ENCODE measurements at places on chromosomes 16 and 17.

GRCh38 chr17:82937411-82938371 lies 97.9 kb upstream of the ZNF750 start:
- no peak for DNase-seq

DNA sequence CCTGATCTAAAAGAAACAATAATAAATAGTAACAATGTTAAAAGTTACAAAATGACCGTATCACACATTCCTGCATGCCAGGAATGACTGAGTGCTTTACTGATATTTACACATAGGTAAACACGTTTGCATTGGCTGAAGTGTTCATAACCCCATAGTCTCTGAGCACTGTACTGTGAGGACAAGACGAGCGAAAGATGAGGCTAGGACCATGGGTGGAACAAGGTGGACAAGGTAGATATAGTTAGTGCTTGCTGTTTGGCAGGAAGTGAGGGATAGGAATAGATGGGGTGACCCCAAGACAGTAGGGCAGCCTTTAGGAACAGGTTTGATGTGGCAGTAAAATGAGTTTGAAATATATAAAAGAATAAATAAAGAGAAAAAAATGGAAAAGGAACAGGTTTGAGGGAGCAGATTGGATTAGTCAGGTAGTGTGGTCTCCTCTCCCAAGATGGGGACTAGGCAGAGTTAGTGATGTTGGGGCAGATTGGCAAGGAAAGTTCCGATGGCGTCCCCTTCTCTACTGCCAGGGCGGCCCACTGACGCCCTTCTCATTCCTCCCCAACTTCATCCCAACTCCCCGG lies 452 bp upstream of the E2F4 start:
- DNase-seq, result no peak

GRCh38 chr16:25912321-25912720 lies 220.6 kb downstream of the HS3ST4 start:
- DNase-seq, result no peak

DNA sequence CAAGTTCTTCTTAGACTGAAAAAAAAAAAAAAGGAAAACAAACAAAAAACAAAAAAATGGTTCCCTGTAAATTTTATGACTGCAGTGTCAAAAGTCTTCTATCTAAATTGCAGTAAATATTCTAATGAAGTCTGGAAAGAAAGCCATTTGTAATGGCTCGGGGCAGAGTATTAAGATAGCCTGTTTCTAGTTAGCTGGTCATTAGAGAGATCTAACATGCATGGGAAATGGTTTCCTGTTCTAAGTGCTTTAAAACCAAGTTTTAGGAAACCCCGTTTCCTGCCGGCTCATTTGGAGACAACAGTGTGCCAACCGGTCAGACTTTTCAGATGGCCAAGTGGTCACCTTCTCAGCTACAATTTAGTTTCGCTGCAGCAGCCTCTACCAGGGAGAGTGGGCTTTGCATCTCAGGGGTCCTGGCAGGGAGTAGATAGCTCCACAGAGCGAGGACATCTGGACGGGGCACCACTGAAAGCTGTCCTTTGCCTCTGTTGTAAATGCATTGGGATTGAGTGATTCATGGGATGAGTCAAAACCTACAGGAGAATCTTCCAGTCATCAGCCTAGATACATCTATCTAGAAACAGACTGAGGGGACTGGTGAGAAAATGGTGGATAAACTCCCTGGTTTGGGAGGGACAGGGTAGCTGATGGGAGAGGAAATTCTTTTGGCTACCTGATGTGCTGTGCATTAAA lies 473.2 kb upstream of the SALL1 start:
- DNase-seq, result no peak

DNA sequence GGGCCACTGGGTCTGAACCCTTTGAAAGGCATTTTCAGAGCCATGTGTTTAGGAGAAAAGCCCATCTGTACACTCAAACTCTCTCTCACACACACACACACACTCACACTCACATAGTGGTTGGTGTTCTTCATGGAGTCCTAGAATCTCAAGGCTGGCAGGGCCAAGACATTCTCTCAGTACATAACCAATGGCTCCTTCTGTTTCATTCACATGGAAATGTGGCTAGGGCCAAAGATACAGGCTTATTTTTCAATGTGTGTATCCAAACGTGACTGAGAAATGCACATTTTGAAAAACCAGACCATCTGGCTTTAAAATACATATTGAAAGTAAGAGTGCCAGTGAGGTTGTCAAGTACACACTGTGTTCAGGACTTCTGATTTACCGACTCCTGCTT lies 59.0 kb upstream of the SALL1 start:
- DNase-seq, result no peak

DNA sequence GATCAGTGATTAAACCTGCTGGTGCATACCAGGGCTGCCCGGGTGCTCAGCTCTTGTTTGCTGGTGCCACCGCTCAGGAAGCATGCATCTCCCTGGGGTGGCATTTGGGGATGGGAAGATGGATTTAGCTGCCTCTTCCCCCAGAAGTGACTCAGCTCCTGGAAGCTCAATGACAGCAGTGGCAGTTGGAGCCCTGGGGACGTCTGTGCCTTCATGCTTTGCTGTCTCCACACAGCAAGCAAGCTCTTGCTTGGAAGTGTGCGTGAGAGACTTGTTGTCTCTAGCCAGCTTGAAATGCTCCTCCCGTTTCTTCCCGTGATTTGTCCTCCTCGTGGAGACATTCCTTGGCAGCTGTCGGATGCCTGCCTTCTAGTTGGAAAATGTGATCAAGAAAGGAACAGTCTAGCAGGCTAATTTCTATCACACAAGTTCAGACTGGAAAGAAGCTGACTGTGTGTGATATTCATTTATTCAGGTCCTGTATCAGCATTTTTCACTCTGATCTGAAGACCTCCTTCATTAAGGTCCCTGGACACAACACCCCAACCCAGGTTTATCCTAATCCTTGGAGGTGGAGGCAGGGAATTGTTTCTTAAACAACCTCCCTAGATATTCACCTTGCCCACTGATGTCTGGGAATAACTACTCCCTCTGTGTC lies 73.0 kb downstream of the BMERB1 start:
- no peak for DNase-seq

Data from GM12865 (cell line).